ENCODE measurements at places on chromosomes 7 and 10.

DNA sequence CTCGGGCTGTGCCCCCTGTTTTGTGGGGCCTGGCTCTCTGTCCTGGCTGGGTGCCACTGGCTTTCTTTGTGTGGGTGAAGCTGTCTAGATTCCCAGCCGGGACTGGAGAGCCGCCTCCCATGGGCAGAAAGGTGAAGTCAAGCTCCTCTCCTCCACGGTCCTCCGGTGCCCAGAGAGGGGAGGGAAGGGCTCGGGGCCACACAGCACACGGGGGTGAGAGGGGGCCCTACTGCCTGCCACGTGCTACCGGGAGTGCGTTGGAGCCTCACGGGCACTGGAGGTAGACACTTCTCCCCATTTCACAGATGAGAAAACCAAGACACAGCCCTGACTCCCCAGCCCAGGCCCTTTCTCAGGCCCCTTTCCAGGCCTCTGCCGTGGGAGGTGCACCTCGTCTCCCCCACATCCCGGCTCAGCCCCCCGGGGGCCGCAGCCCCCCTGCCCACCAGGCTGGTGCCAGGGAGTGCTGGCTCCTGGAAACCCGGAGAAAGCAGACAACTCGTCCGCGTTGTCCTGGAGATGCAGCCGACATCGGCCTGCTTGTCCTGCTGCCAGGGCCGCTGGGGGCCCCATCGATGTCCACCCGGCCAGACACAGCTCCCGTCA is 55.8 kb downstream of the UNCX start:
- no peak for DNase-seq

DNA sequence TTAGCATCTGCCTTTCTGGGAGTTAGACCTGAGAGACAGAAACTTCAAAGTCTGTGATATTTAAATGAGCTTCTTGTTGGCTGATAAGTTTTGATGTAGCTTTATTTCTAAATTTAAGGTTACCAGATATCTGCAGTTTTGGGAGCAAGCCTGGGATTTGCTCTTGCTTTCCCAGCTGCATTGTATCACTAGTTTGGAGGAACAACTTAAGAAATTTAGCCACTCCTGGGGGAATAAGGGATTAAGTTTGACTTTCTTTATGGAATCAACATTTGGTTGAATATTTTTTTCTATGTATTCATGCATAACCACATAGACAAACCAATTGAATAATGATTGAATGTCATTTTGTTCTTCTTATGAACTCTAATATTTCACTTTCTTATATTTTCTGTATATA is 178.6 kb downstream of the POLR1F start:
- DNase-seq = no peak

DNA sequence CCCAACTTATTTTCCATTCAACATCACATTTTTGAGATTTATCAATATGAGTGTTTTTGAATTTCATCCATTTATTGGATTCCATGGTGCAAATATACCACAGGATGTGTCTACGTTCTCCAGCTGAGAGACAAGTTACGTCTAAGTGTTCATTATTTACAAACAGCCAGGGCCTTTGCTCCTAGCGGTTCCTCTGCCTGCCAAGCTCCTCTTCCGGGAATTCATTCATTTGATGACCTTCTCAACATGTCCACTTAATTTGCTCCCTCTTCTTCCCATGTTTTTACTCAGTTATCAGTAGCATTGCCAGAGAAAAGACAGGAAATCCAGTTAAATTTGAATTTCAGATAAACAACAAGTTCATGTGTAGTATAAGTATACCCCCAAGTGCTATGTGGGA is 321.7 kb downstream of the PRPF18 start:
- DNase-seq = no peak

- no peak for DNase-seq
These were observed 43.6 kb downstream of the ANKRD61 start for GRCh38 chr7:6074612-6075380.

DNA sequence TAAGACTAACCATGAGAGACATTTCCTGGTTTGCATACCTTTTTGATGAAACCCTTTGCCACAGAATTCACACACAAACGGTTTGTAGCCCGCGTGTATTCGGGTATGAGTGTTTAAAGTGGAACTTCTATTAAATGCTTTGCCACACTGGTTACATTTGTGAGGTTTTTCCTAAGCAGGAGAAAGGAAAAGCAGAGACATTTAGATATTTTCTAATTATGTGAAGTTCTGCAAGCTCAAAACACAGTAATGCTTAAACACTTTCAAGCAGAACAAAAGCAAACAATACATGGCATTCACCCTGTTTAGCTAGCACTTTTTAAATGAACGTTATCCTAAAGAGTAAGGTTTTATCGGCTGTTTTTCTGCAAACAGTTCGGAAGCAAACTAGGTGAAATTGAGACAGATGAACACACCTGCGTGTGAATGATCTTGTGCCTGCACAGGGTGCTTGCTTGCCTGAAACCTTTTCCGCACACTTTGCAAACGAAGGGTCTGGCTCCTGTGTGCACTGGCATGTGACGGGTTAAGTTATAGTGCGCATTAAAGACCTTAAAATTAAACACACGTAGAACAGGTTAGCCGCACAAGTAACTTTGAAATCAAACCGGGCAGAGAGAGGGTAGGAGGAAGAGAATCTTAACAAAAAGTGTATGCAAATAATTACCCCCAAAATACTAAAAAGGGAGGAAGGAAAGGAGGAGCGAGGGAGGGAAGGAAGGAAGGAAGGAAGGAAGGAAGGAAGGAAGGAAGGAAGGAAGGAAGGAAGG is 1.6 kb downstream of the FEZF1 start:
- no peak for DNase-seq

DNA sequence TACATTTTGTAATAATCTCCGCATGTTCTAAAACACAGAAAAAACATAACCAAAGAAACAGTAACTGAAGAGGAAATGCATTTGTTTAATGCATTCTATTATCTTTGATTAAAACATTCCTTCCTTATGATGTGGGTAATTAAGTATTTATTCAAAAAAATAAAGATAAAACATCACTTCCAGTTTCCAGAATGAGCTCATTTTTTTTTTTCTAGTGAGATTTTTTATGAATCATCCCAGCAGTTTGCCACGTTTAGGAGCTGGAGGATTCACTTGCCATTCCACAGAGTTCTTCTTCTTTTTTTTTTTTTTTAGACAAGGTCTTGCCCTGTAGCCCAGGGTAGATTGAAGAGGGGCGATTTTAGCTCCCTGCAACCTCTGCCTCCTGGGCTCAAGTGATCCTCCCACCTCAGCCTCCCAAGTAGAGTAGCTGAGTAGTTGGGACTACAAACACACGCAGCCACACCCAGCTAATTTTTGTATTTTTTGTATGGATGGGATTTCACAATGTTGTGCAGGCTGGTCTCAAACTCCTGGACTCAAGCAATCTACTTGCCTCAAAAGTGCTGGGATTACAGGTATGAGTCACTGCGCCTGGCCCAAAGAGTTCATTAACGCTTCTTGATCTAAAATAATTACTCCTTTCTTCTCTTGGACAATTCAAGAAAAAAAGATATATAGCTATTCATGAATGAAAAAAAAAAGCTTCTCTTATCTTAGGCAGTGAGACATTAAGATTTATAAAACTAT is 177.3 kb downstream of the DKK1 start:
- DNase-seq = no peak

GRCh38 chr10:6161921-6162320 is 40.8 kb upstream of the PFKFB3 start:
- no peak for DNase-seq

DNA sequence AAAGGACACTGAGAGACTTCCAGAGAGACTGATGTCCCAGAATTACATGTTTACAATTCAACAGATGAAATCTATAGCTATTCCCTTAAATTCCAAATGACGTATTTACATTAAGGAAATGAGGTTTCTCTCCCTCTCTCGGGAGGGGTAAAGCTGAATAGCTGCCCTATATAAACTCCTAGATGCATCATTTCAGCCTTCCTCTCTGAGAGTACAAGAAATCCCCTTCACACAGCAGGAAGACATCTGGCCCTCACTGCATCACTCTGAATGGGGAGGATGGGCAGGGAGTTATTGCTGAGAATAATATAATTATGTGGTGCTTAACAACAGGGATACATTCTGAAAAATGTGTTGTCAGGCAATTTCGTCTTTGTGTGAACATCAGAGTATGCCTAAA is 11.0 kb downstream of the POT1 start:
- no peak for DNase-seq

- DNase-seq = no peak
These were observed 37.8 kb downstream of the STEAP4 start for GRCh38 chr7:88268858-88269257.

DNA sequence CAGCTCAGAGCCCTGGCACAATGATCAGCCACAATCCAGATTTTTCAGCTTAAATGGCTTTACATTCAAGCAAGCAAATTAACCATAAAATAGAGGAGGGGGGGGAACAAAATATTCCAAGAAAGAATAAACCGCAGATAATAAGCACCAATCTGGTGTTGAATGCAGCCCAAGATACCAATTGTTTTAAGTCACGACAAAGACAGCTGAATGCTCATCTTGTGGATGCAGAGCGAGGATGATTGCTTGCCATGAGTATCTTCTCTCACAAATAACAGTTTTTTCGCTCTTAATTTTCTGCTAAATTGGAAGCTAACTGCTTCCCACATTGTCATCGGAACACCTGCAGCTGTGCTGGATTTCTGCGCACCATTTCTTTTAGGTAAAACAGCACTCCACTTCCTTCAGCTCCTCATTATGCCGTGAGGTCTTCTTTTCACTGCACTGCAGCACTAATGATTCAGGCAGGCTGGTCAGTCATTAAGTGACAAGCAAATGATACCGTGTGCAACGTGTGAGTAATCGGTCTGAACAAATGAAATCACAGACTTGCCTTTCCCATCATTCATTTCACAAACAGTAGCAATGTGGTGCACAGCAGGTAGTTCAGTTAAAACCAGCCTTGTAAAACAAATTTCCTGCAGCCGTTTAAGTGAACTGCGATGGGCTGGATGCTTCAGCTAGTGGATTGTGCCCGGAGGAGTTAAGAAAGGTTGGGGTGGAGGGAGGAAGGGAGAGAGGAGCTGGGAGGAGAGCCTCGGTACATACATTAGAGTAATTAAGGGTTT is 106.4 kb upstream of the CDCA7L start:
- no peak for DNase-seq

GRCh38 chr7:151790095-151790829 is 86.7 kb downstream of the PRKAG2 start:
- DNase-seq = no peak

DNA sequence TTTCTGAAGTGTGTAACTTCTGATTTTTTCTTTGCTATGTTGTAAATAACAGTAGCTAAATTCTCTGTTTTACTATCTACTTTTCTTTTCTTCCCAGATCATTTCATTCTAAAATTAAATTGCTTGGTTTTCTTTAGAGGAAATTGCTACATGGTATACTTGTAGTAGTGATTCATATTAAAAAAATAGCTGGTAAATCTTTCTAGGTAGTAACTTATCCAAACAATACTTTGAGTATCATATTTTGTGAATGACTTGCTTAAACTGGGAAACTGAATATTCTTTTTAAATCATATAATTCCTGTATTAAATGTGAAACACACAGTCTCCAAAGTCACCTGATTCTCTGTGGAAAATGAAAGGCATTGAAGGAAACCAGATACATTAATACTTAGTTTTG is 85.5 kb downstream of the ZNRF2 start:
- DNase-seq = no peak

GRCh38 chr7:151205730-151206129 is 4.6 kb downstream of the H2BK1 start:
- no peak for DNase-seq

- DNase-seq = no peak
These were observed 338.5 kb upstream of the FOXK1 start for GRCh38 chr7:4343272-4344247.

- DNase-seq = no peak
These were observed 181.3 kb upstream of the FZD1 start for GRCh38 chr7:91082852-91083495.

- DNase-seq = no peak
These were observed 14.6 kb downstream of the GATA3 start for GRCh38 chr10:8069108-8069507.

- no peak for DNase-seq
These were observed 32.2 kb downstream of the HACD1 start for GRCh38 chr10:17585016-17585415.

- no peak for DNase-seq
These were observed 38.4 kb downstream of the SLC39A12 start for GRCh38 chr10:17989908-17990767.

Data from activated CD4-positive, alpha-beta T cell treated with anti-CD3 and anti-CD28 coated beads for 24 hours (primary cell).